Left renal pelvis (tissue), 4 donors: ENCODE measurements at places on chromosomes 1 and 21. TPM values are rescaled to one million over a fixed set of nuclear protein-coding genes. Genes with fewer than 3 reads are reported as not detected.

Gene CELA3A
- not detected for polyA plus RNA-seq

- no peak for DNase-seq
Observed at GRCh38 chr1:43975249-43975961, 645 bp downstream of the ATP6V0B start.

GRCh38 chr1:214967865-214968575 lies 114.5 kb upstream of the KCNK2 start:
- no peak for DNase-seq

GRCh38 chr1:203559523-203559922 lies 65.6 kb downstream of the OPTC start:
- no peak for DNase-seq

Gene TIE1
- 57.9 TPM for polyA plus RNA-seq

DNA sequence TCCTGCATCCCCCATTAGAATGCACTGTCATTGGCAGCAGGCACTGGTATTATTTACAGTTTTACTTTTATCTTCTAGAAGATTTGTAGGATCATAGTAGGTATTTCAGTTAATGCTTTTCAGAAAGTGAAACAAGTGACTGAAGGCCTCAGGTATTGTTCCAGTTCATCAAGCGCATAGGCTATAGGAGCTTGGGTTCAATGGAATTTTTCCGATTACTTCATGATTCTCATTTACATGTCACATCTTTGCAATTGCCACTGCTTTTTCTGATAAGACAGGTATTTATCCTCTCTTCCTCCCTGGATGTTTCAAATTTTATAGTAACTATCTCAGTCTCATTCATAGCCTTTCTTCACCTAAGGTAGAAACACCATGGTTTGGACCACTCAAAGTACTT lies 161.3 kb downstream of the NTPCR start:
- no peak for DNase-seq

DNA sequence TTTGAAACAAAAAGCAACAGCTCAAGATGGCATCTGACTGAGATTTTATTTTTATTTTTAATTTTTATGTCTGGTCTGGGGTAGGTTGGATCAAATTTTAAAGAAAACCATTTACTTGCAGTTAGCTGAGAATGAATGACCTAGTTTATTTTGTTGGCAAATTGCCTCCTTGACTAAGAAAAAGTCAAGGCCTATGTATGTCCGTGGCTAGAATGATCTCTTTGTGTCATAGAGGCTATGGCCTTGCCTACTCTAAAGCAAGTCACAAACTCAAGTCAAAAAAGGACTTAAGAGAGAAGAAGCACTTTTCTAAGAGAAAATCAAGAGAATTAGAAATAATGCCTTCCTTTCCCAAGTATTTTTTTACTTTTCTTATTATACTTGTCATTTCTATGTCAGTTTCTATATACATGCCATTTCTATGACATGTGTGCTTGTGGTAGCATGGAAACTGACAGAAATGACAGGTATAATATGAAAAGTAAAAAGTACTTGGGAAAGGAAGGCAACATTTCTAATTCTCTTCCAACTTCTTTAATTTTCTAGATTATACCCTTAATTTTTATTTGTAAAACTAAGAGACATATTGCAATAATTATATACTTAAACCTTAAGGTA lies 136.7 kb downstream of the CENPF start:
- DNase-seq: no peak

Gene TMCC2
- 7.3 TPM for polyA plus RNA-seq

Gene CYP4A22
- polyA plus RNA-seq: 5.4 TPM

DNA sequence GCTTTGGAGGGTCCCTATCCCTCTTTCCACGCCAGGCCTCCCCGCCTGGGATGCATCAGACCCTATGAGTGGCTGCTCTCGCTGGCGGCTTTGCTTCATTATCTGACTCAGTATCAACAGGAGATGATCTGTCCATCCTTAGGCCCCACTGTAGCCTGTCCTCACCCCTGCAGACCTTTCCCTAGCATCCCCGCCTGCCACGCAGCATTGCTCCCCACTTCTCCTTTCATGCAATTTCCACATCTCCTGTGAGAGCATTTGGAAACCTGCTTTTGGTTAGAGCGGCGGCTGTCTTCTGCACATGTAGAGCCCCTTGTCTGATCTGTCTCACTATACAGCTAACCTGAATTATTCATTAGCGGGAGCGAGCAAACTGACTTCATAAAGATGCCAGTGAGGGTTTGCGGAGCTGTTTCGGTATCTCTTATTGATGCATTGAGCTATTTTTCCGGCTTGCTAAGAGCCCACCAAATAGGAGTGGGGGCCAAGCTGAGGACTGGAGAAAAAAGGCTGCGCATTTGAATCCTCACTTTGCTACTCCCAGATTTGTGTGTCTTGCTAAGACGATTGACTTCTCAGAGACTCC lies 40.0 kb upstream of the ATP2B4 start:
- no peak for DNase-seq

Gene PLA2G2A
- 0.25 TPM for polyA plus RNA-seq

Gene FCRL2
- polyA plus RNA-seq: 0.18 TPM

GRCh38 chr21:42121794-42122193 lies 50.7 kb downstream of the UMODL1 start:
- no peak for DNase-seq

Gene CALML6
- polyA plus RNA-seq: 0.50 TPM

DNA sequence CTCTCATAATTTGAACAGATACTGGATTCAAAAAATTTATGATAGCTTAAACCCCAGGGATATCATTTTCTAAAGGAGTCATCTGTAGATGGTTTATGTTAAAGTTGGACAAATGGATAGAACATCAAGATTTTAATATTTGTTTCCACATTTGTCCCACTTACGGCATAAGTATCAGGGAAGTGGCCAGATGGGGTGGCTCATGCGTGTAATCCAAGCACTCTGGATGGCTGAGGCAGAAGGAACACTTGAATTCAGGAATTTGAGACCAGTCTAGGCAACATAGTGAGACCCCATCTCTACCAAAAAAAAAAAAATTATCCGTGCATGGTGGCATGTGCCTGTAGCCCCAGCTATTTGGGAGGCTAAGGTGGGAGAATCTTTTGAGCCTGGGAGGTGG lies 229.1 kb downstream of the GPR52 start:
- DNase-seq: no peak

Gene YRDC
- polyA plus RNA-seq: 12.5 TPM

DNA sequence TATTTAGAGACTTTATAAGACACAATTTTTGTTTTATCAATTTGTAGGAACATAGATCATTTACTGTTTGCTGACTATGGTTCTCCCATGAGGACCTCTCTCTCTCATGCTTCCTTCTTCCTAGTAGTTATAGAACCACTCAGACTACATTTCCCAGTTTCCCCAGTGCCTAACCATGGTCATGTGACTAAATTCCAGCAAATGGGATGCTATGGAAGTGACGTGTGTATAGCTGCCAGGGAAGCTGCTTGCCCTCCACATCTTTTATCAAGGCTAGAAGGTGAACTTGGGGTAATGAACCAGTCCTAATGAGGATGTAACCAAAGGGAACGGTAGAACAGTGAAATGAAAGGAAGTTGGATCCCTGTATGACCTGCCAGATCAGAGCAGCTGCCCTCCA lies 184.0 kb downstream of the MIS18A start:
- DNase-seq: no peak
